HL-60 (cell line): ENCODE measurements at places on chromosomes 11 and 22.

GRCh38 chr11:35617687-35618496, at the start of gene FJX1:
Gene FJX1, plus strand, starts transcription at chr11:35618460. Its CDS starts 177 bp downstream, at chr11:35618637.
- DNase-seq, result peak; percentile 13

DNA sequence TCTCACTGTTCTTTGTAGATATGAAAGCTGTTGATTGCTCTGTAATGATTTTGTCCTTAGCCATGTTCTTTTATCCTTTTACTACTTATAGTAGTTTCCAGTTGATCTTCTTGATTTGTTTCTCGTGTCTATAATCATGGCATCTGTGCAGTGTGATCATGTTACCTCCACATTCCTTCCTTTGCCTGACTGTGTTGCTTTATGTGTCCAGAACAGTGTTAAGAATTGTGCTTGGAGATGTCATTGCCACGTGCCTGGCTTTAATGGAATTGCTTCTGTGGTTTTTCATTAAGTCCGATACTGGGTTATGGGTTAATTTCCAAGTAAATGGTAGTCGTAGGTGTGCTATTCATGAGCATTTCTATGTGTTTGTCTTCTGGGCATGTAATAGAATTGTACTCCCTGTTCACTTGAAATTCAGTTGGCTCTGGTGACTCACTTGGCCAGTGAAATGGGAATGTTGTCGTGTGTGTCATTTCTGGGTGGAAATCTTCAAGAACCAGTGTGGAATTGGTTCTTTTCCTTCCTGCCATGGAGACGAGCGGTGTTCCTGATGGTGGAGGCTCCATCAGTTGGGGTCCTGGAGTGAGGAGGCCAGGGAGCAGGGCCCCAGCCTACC, 6.8 kb downstream of the GTSE1 start:
- no peak for DNase-seq

- peak; percentile 40 for DNase-seq
Measured at GRCh38 chr22:38700270-38700788, 414 bp downstream of the JOSD1 start.

GRCh38 chr11:17954395-17955252, 58.2 kb downstream of the SERGEF start:
- peak; percentile 36 for DNase-seq
